ENCODE measurements at places on chromosomes 7 and 10. TPM values are rescaled to one million over a fixed set of nuclear protein-coding genes. Genes with fewer than 3 reads are reported as not detected.

Gene EBF3
- 7.2 TPM for total RNA-seq

Gene HECW1
- total RNA-seq: not detected

Gene AGMO
- total RNA-seq: 0.30 TPM

Gene LUC7L2
- 53.0 TPM for total RNA-seq

Gene GNAT3
- total RNA-seq: not detected

Gene CPA2
- total RNA-seq: not detected

Gene AKR1C4
- total RNA-seq: not detected

Gene DMTF1
- total RNA-seq: 22.3 TPM

Gene ATG9B
- total RNA-seq: not detected

Gene CPEB3
- total RNA-seq: 12.5 TPM

Gene PPP1R17
- total RNA-seq: not detected

DNA sequence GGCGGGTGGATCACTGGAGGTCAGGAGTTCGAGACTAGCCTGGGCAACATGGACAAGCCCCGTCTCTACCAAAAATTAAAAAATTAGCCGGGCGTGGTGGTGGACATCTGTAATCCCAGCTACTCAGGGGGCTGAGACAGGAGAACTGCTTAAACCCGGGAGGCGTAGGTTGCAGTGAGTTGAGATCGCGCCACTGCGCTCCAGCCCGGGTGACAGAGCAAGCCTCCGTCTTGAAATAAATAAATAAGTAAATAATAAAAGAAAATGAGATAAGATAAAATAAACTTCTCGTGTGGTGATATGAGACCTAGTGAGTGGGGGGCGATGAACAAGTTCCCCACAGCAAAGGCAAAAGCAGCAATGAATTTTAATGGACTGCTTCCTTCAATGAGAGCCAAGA, 33.6 kb upstream of the LMTK2 start:
- DNase-seq: no peak

GRCh38 chr7:100352984-100353684, 4.8 kb upstream of the PILRB start:
- no peak for DNase-seq

DNA sequence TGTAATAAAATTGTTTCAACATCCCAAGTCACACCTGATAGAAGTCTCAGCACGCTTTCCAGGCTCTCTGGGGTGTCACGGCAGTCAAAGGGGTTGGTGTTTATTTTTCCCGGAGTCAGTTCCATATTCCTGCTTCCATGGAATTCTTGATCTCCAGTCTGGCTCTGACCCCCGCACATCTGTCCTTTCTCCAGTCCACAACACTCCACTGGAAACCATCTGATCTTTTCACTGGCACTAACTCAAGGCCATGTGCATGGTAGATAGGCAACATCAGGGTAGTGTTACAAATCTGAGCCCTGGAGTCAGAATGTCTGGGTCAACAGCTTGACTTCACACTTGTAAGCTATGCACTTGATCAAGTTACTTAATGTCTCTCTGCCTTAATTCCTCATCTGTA, 176.2 kb downstream of the WDR11 start:
- no peak for DNase-seq

- DNase-seq: no peak
These were observed 305.0 kb downstream of the PTEN start for GRCh38 chr10:88168171-88169036.

- DNase-seq: no peak
These were observed at the start of gene CTNNA3 for GRCh38 chr10:67696029-67696428. Gene CTNNA3, minus strand, starts transcription at chr10:67696195.

GRCh38 chr7:93955304-93955703, 33.8 kb downstream of the GNG11 start:
- no peak for DNase-seq

- no peak for DNase-seq
These were observed 902.4 kb downstream of the LRMDA start for GRCh38 chr10:76333796-76334195.

GRCh38 chr10:62870866-62871265, 54.7 kb upstream of the EGR2 start:
- DNase-seq: no peak

GRCh38 chr10:17562614-17563013, 54.6 kb downstream of the HACD1 start:
- DNase-seq: no peak

DNA sequence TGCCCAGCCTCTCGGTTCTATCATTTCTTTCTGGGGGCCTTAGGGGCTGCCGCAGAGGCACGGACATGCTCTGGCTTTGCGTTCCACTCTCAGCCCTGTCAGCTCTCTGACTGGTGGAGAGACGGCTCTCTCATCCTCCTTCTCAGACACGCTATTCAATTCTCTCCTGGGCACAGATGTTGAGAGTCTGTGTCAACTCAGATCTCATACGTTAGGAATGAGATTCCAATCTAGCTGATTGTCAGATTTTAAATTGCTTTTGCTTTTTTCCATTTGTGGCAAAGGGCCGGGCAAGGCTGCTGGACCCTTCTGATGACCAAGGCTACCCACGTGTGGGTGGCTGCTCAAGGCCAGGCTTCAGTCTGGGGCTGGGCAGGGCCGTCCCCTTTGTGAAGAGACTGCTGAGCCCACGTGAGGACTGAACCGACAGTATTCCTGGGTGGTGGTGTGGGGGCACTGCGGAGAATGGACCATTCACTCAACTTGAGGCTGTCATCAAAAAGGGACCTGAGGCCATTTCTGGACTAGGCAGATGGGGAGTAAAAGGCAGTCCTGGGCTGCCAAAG, 71.5 kb downstream of the CLEC2L start:
- DNase-seq: no peak

DNA sequence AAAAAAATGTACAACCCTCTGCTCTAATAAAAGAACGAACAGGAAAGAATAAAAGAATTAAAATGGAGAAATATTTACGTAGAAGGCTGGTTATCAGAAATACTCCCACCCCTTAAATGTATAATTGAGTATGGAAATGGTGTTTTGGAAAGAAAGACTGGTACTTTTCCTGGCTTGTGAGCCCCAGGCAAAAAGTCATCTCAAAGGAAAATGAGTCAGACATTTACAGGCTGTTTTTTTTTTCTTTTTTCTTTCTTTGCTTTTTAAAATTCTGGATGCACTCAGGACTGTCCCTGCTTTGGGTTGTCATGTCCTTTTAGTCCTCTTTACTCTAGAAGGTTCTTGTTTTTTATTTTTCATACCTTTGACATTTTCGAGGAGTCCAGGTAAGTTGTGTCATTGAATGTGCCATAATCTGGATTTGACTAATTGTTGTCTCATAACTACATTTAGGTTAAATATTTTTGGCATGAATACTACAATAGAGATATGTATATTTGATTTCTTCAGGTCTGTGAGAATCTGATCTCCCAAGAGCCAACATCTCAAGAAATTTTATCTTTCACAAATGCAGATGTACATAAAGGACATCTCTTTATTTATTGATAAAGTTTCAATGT, 313.0 kb upstream of the GLI3 start:
- DNase-seq: no peak

- DNase-seq: no peak
These were observed 101.1 kb downstream of the ICA1 start for GRCh38 chr7:8160779-8161345.

DNA sequence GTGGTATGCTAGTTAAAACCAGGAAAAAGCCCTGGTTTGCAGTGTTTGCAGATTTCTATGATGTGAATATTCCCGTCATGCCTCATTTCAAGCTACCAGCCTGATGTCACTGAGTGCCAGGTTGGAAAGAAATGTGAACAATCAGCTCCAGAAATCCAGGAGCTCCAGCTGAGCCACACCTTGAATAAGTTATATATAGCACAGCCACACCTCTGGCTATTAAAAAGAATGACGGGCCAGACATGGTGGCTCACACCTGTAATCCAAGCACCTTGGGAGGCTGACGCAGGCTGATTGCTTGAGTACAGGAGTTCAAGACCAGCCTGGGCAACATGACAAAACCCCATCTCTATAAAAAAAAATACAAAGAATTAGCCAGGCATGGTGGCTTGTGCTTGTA, 18.7 kb upstream of the SLF2 start:
- no peak for DNase-seq

DNA sequence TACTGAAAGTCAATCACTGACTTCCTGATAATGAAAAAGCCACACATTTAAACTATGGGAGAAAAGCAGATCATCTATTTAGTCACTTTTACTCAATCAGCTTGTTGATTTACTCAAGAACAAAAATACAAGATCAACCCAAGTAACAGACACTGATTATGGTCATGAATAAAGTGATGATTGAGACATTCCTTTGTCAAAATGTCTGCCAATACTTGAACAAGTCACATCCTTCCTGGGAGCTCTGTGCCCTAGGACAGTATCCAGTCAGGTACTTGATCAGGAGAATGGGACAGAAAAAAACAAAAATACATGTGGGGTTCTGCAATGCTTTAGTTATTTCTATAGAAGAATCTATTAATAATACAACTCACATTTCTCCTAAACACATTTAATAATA, 150.0 kb upstream of the NEBL start:
- no peak for DNase-seq

GRCh38 chr10:18472977-18473376, 178.4 kb downstream of the NSUN6 start:
- peak; percentile 25 for DNase-seq

DNA sequence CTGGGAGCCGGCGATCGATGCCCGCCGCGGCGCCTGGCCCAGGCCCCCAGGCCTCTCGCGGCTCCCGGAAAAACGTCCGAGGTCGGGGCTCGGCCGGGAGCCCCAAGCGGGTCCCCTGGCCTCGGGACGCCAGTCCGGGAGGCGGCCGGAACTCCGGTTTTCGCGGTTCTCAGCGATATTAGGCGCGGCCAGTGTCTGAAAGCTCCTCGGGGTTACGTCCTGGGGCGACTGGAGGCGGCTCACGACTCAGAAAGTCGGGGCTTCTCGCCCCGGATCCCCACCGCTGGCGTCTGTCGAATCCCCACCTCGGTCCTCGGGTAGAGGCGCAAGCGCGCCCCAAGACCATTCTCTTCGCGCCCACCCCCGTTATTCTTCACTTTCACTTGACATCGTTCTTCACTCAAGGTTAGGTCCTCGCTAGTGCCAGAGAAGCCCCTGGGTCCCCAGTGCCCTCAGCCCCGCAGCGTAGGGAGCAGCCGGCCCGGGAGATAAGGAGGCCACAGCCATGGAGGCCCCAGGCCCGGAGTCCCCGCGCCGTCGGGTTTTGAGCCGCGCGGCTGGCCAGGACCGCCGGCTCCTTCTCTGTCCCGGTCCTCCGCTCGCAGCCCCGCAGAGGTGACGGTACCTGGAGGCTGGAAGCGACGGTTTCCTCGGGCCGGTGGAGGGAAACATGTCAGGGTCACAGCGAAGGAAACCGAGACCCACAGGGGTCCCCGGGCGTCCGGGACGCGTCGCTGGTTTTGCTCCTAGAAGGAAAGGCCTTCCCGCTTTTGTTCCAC, 35.2 kb upstream of the EBLN1 start:
- peak; percentile 57 for DNase-seq

- DNase-seq: no peak
These were observed 32.7 kb downstream of the R3HCC1L start for GRCh38 chr10:98167191-98167590.

DNA sequence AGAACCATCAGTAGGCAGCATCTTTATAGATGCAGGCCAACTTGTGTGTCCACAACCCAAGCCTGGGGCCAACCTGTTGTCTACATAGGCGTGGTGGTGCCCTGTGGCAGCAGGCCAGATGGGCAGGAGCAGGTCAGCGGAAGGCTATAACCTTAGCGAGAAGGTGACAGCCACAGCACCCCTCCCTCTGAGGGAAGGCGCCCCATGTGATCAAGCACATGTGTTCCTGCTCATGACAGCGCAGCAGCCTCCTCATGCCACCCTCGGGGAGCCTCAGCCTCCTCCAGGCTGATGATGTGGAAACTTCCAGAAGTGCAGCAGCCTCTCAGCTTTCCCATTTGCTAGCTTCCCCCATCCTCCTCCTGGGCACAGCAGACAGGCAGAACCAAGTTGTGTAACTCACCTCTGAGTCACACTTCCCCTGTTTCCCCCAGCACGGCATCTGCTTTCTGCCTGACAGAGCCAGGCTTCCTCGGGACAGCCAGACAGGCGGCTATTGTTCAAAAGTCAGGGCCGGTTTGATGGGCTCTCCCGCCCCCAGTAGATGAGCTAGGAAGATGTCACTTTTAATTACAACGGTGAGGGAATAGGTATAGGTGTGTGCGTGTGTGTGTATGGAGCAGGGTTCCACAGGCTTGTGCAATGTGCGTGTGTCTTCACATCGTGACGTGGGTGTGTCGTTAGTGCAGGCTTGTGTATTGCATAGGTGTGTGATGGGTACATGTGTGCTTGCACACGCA, 312.0 kb upstream of the ZMIZ1 start:
- DNase-seq: peak; percentile 87

DNA sequence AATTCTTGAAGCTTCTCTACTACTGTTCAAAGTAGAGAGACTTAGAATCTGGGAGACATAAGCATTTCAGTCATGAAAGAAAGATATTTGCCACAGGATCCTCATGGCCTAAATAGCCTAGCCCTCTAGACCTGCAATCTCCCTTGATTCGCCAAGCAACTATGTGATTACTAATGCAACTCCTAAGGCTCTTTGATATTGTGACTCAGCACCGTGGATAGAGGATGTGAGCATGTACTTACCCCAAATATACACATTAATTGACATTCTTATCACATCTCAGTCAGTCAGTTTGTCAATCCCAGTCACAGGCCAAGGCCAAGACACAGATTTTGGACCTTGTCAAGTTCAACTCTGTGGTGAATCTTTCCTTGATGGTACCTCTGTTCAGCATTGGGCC, 42.6 kb downstream of the GPR37 start:
- DNase-seq: no peak

GRCh38 chr10:43145311-43145710, 7.1 kb downstream of the CSGALNACT2 start:
- no peak for DNase-seq

DNA sequence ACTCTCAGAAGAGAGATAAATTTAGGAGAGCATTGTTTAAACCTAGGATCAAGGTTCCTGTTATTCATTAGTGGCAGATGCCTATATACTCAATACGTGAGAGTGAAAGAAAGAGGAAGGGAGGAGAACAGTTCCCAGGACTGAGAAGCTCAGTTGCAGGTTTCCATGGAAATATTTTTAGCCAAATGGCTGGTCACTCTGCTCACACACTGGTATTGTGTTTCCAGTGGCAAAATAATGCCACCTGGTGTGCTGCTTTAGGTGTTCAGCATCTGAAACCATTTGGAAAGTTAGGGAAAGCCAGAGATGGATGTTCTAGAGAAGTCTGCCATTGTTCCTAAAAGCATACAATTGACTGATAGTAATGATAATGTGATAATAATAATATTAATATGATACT, 827.7 kb downstream of the SORCS3 start:
- DNase-seq: no peak

- no peak for DNase-seq
These were observed 5.5 kb upstream of the BLNK start for GRCh38 chr10:96276831-96277230.

GRCh38 chr7:11319491-11320274, 346.0 kb downstream of the PHF14 start:
- DNase-seq: no peak

DNA sequence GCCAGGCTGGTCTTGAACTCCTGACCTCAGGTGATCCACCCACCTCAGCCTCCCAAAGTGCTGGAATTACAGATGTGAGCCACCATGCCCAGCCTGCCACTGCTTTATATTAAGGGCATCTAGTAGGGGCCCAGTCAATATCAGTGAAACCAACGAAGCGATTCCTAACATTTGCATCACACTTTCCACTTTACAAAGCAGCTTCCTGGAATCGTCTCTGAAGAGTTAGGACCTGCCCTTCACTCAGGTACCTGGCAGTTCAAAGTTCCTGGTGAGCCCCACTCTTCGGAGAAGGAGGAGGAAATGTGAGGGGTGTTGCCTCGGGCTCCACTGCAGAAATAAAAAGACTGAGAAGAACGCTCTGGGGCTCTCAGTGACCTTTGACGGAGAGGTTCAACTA, 31.1 kb upstream of the EZH2 start:
- DNase-seq: no peak

All from heart left ventricle (tissue), 16 donors.